Activated CD4-positive, alpha-beta T cell treated with anti-CD3 and anti-CD28 coated beads for 48 hours (primary cell): ENCODE measurements at places on chromosomes 2 and 18.

- no peak for DNase-seq
Measured at GRCh38 chr2:143355870-143356269, 226.7 kb downstream of the ARHGAP15 start.

GRCh38 chr2:12271589-12271984 lies 445.1 kb upstream of the TRIB2 start:
- DNase-seq: no peak

DNA sequence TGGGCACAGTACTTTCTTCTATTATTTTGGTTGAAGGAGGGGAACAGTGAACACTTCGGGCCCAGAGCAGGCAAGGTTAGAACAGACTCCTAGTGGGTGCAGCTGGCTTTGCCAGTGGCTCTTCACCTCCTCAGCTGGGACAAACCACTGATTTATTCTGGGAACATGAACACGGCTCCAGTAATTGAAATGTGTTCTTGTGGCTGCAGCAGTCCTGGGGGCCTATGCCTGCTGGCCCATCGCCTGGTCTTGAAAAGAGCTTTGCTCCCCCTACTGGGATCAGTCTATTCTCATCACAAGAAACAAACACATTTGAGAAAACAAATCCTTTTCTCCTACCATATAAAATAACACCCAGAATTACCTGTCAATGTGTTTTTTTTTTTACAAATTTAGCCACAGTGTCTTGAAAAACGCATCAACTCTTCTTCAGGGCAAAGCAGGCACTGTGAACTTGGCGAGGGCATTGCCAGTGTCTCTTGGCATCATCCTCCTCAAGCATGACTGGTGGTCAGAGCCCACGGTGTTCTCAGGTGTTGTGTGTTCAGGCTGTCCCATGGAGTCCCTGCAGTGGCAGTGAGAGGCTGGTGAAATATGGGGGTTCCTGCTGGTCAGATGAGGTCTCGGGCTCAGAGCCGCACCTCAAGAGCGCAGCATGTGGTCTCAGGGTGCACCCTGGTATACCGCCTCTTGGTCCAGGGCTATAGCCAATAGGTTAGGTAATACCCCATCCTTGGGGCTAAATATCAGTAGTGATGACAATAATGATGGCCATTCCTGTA lies 51.3 kb downstream of the RNF144A start:
- no peak for DNase-seq

- no peak for DNase-seq
Measured at GRCh38 chr2:96259497-96259921, 6.3 kb downstream of the TMEM127 start.

DNA sequence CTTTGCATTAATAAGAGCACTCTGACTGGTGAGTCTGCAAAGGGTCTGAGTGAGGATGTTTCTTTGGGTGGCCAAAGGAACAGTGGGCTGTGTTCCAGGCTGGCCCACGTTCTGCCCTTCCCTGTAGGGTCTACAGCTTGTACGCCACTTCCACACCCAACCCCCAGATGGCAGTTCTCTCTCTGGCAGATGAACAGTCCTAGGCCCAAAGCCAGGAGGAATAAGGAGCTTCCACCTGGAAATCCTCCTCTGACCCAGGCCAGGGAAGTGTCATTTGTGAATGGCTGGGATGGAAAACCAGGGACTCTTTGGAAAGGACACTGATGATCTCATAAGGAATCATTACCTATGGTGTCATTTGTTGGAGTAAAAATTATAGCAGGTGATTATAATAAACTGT lies 6.6 kb downstream of the OTOF start:
- DNase-seq: no peak

DNA sequence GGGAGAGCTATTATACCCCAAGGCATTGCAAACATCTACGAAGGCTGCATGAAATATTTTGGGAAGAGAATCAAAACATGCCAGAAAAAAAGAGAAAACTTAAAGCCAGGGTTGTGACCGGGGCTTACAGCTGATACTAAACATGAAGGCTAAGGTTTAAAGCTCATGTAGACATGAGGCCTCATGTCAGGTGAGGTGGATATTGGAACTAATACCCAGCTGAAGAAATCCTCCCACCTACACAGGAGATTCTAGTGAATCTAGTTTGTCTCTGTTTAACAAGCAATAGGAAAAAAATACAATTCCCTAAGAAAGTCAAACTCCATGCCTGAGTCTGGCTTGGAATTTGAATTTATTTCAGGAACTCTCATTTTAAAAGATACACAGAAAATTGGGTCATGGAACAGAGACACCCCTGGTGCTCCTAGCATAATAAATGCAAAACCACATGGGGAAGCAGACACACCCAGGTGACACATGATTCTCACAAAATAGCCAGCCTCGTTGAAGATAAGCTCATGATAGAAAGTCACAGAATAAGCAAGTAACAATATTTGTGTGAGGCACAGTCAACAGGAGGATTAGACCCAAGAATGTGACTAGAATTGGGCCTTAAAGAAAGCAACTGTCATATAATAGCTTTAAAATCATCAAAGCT lies 42.2 kb downstream of the UPP2 start:
- DNase-seq: no peak

DNA sequence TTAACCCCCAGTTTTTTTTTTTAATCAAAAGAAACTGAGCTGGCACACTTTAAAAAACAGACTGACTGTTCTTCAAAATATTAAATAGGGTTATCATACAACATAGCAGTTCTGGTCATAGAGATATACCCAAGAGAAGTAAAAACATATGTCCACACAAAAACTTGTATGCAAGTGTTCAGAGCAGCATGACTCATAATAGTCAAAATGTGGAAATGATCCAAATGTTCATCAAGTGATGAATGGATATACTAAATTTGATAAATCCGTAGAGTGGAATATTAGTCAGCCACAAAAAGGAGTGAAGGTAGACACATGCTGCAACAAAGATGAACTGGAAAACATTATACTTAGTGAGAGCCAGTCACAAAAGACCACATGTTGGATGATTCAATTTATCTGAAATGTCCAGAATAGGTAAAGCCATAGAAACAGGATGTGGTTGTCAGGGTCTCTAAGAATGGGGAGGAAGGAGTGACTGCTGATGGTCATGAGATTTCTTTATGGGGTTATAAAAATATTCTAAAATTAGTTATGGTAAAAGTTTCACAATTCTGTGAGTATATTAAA lies 5.1 kb downstream of the SMIM21 start:
- no peak for DNase-seq
